Dorsolateral prefrontal cortex (tissue), 122 donors: ENCODE measurements at places on chromosomes 2 and 18.

GRCh38 chr2:182316950-182317349 lies 109.9 kb downstream of the PDE1A start:
- DNase-seq = no peak

- DNase-seq = no peak
These were observed 10.1 kb upstream of the RIOK3 start for GRCh38 chr18:23442958-23443357.

GRCh38 chr2:57674743-57675142 lies 371.9 kb upstream of the VRK2 start:
- DNase-seq = no peak

GRCh38 chr2:233047667-233048066 lies 12.5 kb upstream of the INPP5D start:
- peak; percentile 44 for DNase-seq

DNA sequence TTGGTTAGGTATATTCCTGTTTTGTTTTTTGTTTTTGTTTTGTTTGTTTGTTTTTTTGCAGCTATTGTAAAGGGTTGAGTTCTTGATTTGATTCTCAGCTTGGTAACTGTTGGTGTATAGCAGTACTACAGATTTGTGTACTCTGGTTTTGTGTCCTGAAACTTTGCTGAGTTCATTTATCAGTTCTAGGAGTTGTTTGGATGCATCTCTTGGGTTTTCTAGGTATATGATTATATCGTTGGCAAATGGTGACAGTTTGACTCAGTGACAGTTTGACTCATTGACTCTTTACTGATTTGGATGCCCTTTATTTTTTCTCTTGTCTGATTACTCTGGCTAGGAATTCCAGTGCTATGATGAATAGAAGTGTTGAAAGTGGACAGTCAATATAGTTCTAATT lies 53.7 kb downstream of the APLF start:
- no peak for DNase-seq

DNA sequence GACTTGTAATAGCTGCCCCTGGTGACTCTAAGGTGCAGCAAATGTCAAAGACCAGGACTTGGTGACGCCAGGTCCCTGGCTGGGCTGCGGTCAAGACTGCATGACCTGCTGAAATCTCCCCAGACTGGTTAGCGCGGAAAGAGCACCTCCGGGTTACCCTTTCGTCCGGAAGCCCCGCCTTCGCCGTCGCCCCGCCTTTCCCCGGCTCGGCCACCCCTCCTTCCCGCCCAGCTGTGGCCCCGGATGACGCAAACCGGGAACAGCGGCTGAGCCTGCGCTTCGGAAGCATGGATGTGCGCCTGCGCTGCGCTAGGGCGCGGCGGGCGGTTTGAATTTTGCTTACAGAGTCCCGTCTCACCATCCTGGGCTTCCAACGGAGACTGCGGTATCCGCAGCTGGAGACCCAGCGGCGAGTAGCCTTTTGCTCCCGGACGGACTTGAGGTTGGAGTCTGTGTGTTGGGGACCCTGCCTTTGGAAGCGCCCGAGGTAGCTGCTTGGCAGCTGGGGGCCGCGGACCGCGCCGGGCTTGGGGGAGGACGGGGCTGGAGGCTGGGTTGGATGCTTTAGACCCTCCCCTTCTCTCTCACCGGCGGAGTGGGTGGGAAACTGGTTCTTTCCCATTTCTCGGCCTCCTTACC lies at the start of gene SKA1:
Gene SKA1, plus strand, starts transcription at position 294 of the 639 bp plus-strand sequence. CDS start 785 bp downstream, outside the sequence.
- DNase-seq = peak; percentile 89

- no peak for DNase-seq
These were observed 51.7 kb downstream of the RBKS start for GRCh38 chr2:27838502-27838901.

- no peak for DNase-seq
These were observed 63.4 kb downstream of the SMAD7 start for GRCh38 chr18:48887294-48887904.

- no peak for DNase-seq
These were observed 18.1 kb downstream of the TEX51 start for GRCh38 chr2:126916744-126917143.

- no peak for DNase-seq
These were observed 903 bp downstream of the KCNG3 start for GRCh38 chr2:42492691-42493467.

DNA sequence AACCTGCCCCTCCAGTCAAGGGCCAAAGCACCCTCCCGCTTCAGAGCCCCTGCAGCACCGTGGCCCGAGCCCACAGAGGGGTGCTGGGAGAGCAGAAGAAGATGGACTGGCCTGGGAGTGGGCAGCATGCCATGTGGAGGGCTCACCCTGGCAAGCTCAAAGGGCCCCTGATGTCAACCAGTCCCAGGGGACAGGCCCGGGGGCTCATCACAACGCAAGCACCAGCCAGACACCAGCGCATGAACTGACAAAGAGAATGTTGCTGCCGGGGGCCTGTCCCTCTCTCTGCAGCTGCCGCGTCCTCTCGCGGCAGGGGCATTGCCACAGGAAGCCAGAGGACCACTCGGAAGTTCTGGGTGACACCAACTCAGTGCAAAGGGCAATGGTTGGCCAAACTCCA lies 30.3 kb upstream of the BIN1 start:
- no peak for DNase-seq

GRCh38 chr2:2942225-2942624 lies 435.4 kb downstream of the EIPR1 start:
- DNase-seq = no peak

DNA sequence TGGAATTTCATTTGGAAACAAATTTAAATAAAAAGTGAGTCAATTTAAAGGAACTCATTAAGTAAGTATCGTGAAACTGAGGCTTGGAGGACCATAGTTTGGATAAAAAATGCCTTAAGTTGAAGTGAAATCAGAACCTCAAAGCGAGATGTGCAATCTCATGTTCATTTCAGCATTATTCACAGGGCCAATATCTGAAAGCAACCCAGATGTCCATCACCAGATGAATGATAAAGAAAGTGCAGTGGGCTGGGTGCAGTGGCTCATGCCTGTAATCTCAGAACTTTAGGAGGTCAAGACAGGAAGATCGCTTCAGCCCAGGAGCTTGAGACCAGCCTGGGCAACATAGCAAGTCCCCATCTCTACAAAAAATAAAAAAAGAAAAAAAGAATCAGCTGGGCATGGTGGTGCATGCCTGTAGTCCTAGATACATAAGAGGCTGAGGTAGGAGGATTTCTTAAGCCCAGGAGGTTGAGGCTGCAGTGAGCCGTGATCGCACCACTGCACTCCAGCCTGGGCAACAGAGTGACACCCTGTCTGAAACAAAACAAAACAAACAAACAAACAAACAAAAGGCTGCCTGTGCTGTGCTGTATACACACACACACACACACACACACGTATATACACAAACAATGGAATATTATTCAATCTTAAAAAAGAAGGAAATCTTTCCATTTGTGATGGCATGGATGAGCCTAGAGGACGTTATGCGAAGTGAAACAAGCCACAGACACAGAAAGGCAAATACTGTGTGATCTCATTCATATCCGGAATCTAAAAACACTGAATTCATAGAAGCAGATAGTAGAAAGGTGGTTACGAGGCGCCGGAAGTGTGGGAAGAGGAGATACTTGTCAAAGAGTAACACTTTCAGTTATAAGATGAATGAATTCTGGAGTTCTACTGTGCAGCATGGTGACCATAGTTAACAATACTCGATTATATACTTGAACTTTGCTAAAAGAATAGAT lies 14.5 kb downstream of the SH3RF3 start:
- no peak for DNase-seq

GRCh38 chr2:70983506-70984227 lies 5.2 kb downstream of the ANKRD53 start:
- DNase-seq = no peak

GRCh38 chr18:66971960-66972359 lies 368.1 kb upstream of the CDH19 start:
- DNase-seq = no peak

DNA sequence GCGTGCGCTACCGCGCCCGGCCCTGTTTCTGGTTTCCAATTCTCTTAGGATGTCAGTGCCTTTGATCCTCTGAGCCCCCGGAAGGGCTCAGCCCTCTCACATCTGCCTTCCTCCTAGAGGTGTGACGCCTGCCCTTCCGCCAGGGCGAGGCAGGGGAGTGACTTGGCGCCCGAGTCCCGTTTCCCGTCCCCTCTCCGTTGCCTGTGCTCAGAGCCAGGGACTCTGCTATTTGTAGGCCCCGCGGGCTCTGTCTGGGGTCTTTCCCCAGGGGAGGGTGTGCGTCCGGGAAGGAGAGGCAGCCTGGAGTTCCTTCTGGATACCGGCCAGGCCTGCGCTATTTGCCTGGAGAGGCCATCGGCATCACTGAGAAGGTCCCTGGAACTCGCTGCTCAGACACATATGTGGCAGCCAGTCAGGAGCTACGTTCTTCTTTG lies 103.7 kb upstream of the TAF1B start:
- DNase-seq = no peak

DNA sequence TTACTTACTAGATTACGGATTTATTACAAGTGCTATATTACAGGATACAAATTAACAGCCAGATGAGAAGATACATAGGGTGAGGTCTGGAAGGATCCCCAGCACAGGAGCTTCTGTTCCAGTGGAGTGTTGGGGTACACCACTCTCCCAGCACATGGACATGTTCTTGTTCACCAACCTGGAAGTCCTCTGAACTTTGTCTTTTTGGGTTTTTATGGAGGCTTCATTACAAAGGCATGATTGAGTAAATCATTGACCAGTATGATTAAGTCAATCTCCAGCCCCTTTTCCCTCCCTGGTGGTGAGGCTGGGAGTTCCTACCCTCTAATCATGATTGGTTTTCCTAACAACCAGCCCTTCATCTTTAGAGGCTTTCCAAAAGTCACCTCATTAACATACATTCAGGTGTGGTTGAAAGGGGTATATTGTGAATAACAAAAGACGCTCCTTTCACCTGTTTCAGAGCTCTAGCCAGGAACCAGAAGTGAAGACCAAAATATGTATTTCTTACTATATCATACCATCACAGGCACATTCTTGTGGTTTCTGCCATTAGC lies 38.3 kb downstream of the APLF start:
- DNase-seq = no peak

GRCh38 chr18:48133671-48134251 lies 203.3 kb upstream of the SMAD2 start:
- DNase-seq = no peak

- DNase-seq = no peak
These were observed 61.6 kb upstream of the NOSTRIN start for GRCh38 chr2:168740788-168741187.

- DNase-seq = no peak
These were observed 571.9 kb downstream of the METTL4 start for GRCh38 chr18:1999387-1999786.

GRCh38 chr2:189276277-189276676 lies 96.7 kb upstream of the COL5A2 start:
- DNase-seq = no peak

GRCh38 chr2:69805887-69806286 lies 23.6 kb upstream of the GMCL1 start:
- DNase-seq = no peak

DNA sequence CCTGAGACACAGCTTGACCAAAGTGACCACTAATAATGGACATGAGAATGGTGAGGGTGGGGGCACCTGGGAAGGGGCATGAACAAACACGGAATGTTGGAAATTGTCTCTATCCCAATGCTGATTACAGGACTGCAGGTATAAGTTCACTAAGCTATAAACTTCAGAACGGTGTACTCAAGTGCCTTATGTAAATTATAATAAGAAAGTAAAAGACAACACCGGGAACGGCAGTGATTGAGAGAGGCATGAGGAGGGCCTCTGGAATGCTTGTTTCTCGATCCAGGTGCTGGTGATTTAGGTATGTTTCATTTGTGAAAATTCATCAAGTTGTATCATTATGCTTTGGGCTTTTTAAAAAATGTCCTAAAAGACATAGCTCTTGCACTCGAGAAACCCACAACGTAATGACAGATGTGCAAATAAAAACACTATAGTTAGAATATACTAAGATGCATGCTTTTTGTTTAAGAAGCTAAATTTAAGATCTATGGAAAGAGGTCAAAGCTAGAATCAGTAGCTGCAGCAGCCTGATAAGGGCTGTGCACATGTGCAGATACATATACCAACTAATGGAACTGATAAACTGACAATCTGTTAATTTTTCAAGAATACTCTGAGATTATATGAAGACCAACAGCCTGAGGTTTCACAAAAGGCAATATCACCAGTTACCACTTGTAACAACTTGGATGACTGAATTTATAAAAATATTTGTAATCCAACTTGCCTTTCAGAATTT lies 7.6 kb downstream of the HIBCH start:
- DNase-seq = no peak

- DNase-seq = peak; percentile 15
These were observed 35.2 kb upstream of the SNED1 start for GRCh38 chr2:240963065-240963867.

- DNase-seq = peak; percentile 9
These were observed 14.0 kb downstream of the PXDN start for GRCh38 chr2:1730015-1730927.

GRCh38 chr2:2662037-2662846 lies 331.2 kb upstream of the MYT1L start:
- no peak for DNase-seq

GRCh38 chr2:136154384-136154783 lies 36.4 kb upstream of the CXCR4 start:
- DNase-seq = no peak

DNA sequence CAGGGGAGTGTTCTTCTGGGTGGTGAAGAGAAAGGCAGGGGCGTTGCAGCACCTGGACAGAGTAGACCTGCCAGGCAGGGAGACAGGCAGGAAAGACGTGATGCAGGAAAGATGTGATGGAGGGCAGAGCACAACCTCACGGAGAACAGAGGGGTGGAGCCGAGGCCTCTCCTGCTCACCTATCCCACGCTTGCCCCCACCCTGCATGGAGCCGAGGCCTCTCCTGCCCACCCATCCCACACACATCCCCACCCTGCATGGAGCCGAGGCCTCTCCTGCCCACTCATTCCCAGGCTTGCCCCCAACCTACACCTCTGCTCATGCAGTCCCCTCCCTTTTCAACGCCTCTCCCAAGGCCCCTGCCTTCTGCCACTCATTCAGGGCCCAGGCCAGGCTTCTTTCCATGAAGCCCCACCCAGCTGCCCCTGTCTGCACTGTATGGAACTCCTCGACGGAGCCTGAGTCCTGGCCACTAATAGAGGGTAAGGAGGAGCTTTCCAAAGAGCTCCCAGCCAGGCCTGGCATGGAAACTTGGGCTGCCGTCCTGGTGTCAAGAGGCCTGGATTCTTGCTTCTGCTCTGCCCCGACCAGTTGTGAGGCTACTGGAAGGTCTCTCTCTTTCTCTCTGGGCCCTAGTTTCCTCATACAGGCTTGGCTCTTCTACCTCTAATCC lies 32.0 kb upstream of the LOXHD1 start:
- no peak for DNase-seq

DNA sequence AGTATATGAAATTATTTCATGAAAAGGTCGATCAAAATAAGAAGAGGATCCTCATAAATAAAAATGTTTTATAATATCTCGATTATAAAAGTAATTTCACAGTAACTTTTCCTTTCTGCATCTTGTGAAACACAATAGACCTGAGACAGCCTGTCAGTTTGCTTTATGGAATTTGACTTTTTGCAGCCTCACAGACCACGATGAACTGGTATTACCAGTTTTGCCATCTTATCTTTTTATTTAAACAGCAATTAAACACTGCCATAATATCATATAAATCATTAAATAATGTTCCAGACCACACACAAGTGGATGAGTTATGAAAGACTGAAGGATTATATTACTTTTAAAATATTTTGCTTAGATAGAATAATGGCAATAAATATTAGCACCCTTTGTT lies 10.7 kb upstream of the GALNT3 start:
- no peak for DNase-seq
